ENCODE measurements at places on chromosomes 1 and 21. TPM values are rescaled to one million over a fixed set of nuclear protein-coding genes. Genes with fewer than 3 reads are reported as not detected.

Gene HNRNPR
- 303 TPM for total RNA-seq

DNA sequence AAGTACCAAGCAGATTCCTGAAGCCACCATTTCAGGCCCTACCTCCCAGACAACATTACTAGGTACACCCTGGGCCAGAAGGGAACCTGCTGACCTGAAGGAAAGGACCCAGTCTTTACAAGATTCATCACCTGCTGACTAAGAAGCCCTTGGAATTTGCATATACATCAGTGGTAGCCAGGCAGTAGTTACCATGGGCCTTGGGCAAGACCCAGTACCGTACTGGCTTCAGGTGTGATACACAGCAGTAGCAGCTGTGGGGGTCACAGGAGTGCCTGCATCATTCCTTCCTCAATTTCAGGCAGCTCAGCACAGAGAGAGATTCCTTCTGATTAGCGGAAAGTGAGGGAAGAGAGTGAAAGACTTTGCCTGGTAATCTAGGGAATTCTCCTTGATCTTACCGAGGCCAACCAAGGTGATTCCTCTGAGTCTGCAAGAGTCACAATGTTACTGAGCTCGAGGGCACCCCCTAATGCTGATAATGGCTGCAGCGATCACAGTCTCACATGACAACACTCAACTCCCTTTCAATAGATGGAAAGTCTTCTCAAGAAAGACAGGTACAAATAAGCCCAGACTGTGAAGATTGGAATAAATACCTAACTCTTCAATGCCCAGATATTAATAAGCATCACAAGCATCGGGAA is 22.0 kb upstream of the UHMK1 start:
- no peaks in the 10 kb centered on the region for H3K36me3 ChIP-seq
- no peak for DNase-seq
- no peaks in the 10 kb centered on the region for H3K4me1 ChIP-seq
- no peaks in the 10 kb centered on the region for H3K27me3 ChIP-seq
- H3K4me3 ChIP-seq, result no peak overlapping the region
- no peak overlapping the region for H3K27ac ChIP-seq

Gene DTL
- total RNA-seq, result 43.1 TPM

- no peak overlapping the region for H3K27ac ChIP-seq
- 0 out of 2 replicates have a peak, but pooled peaks cover 5% of the 10 kb centered on the region for H3K4me1 ChIP-seq
- peaks cover under 1% of the 10 kb centered on the region for H3K27me3 ChIP-seq
- H3K36me3 ChIP-seq, result no peaks in the 10 kb centered on the region
- no peak overlapping the region for H3K4me3 ChIP-seq
These were observed 14.0 kb downstream of the OLFML2B start for GRCh38 chr1:162009501-162010174.

Gene LCE1B
- total RNA-seq, result not detected

- H3K27ac ChIP-seq, result peak overlapping the region; percentile 92
- DNase-seq, result peak; percentile 72
- no peak overlapping the region for H3K4me3 ChIP-seq
- peaks cover 74% of the 10 kb centered on the region for H3K4me1 ChIP-seq
- H3K36me3 ChIP-seq, result peaks cover 16% of the 10 kb centered on the region
These were observed 53.2 kb downstream of the TRIM33 start for GRCh38 chr1:114457675-114458236.

DNA sequence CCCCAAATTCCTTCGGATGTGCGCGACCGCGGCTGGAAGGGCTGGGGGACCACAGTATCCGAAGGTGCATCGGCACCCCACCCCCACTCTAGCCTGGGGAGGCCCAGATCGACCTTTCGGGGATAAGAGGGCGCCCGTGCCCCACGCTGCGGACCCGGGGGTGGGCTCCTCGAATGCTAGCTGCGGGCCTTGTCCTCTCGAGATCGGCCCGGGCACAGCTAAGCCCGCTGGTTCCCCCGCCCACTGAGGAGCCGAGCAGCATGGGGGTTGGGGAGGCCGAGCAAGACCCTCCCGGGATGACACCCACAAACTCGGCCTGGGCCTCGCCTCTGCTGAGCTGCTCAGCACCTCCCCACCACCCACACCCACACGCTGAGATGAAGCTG is 653 bp upstream of the IFFO2 start:
- peak overlapping the region; percentile 28 for H3K27ac ChIP-seq
- peaks cover 71% of the 10 kb centered on the region for H3K4me1 ChIP-seq
- peak overlapping the region; percentile 88 for H3K4me3 ChIP-seq
- no peak for DNase-seq
- 0 out of 3 replicates have a peak, but pooled peaks cover 3% of the 10 kb centered on the region for H3K27me3 ChIP-seq

DNA sequence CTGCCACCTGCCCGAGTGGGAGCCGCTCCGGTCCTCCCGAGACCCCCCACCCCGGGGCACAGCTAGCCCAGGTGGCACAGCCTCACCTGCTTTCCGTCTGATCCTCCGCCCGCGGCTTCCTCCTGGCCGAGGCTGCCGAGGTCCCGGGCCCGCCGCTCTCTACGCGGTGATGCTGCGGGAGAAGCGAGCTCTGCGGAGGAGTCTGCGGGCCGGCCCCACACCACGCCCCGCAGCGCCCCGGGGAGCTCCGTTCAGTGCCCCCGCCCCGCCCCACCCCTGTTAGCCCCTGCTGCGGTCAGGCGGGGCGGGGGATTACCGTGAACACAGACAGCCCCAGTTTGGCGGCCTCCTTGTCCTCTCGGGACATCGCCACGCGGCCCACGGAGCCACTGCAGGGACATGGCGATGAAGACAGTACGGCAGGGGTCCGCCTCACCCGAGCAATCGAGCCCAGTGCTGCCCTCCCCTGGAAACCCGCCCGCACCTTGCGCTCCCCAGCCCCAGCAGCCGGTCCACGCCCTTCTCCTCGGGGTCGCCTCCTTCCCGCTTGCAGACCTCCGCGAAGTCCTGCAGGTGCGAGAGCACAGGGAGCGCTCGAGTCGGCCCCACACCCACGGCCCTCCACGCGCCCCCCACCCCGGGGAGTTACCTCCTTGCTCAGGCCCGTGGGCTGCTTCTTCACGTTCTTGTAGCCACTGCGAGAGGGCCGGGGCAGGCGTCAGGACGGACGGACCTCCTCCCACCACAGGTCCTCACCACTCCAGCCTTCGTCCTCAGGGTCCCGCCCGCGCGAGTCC is 933 bp downstream of the C1orf35 start:
- DNase-seq, result no peak
- H3K27ac ChIP-seq, result peak overlapping the region; percentile 80
- H3K4me3 ChIP-seq, result peak overlapping the region; percentile 82
- peaks cover 28% of the 10 kb centered on the region for H3K4me1 ChIP-seq
- no peaks in the 10 kb centered on the region for H3K27me3 ChIP-seq
- peaks cover 14% of the 10 kb centered on the region for H3K36me3 ChIP-seq

GRCh38 chr1:178966312-178966711 is 59.4 kb upstream of the FAM20B start:
- no peaks in the 10 kb centered on the region for H3K27me3 ChIP-seq
- no peak overlapping the region for H3K4me3 ChIP-seq
- H3K36me3 ChIP-seq, result no peaks in the 10 kb centered on the region
- H3K27ac ChIP-seq, result no peak overlapping the region
- H3K4me1 ChIP-seq, result peaks cover 11% of the 10 kb centered on the region

Gene IL22RA1
- 2.1 TPM for total RNA-seq

- no peak overlapping the region for H3K4me3 ChIP-seq
- no peak for DNase-seq
- no peak overlapping the region for H3K27ac ChIP-seq
- H3K4me1 ChIP-seq, result no peaks in the 10 kb centered on the region
- no peaks in the 10 kb centered on the region for H3K36me3 ChIP-seq
These were observed 449.0 kb downstream of the MATN1 start for GRCh38 chr1:30274173-30274970.

DNA sequence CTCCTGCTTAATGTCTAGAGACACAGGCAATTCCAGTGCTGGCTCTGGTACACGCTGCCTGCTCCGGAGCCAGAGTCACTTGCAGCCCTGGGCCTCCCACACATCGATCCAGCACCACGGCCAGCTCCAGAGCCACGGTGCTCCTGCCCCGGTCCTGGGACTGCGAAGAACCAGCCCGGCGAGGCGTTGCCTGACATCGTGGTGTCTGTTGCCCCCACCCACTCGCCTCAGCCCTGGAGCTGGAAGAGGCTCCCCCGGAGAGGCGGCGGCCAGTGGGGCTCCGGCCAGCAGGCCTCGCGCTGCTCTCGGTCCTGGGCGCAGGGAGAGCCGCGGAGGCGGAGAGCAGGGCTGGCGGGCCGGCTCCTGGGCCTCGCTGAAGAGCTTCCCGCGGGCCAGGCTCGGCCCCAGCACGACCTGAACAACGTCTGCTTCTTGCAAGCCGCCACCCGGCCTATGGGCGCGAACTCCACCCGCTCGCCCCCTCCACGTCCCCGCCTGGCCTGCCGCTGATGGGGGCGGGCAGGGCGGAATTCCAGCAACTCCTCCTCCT is 364.8 kb downstream of the CEP170 start:
- no peaks in the 10 kb centered on the region for H3K27me3 ChIP-seq
- H3K4me1 ChIP-seq, result peaks cover 7% of the 10 kb centered on the region
- DNase-seq, result no peak
- no peak overlapping the region for H3K27ac ChIP-seq
- H3K4me3 ChIP-seq, result no peak overlapping the region
- no peaks in the 10 kb centered on the region for H3K36me3 ChIP-seq

GRCh38 chr1:179376223-179376622 is 10.5 kb downstream of the AXDND1 start:
- no peak for DNase-seq
- H3K27me3 ChIP-seq, result no peaks in the 10 kb centered on the region
- H3K4me3 ChIP-seq, result no peak overlapping the region

- no peaks in the 10 kb centered on the region for H3K27me3 ChIP-seq
- no peak for DNase-seq
- no peaks in the 10 kb centered on the region for H3K36me3 ChIP-seq
- no peak overlapping the region for H3K4me3 ChIP-seq
- peaks cover 21% of the 10 kb centered on the region for H3K4me1 ChIP-seq
These were observed 3.1 kb downstream of the CTBS start for GRCh38 chr1:84571150-84571535.

DNA sequence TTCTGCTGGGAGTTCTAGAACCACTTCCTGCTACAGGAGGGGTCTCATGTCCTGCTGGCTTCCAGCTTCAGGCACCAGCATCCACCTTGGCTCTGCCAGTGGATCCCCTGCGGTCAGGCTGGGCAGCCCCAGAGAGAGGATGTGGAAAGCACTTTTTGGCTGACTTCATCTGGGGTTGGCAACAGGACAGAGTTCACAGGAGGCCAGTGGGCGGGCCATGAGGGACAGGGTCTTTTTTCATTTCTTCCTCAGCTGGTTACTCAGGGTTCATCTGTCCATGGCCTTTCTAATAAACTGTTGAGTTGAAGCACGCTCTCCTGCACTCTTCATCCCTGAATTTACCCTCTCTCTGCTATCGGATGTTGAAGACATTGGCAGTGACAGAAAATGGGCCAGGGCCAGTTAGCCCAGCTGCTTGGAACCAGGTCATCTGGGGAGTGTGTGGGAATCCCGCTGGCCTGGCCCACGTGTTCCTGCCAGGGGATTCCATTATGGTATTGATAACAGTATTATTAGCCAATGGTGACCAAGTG is 45.2 kb downstream of the RPS6KA1 start:
- no peaks in the 10 kb centered on the region for H3K4me1 ChIP-seq
- peaks cover 7% of the 10 kb centered on the region for H3K36me3 ChIP-seq
- DNase-seq, result no peak
- no peak overlapping the region for H3K4me3 ChIP-seq

Gene SMCP
- total RNA-seq, result not detected

Gene SERPINC1
- 205 TPM for total RNA-seq

- no peaks in the 10 kb centered on the region for H3K4me1 ChIP-seq
- no peak for DNase-seq
- H3K4me3 ChIP-seq, result no peak overlapping the region
- no peaks in the 10 kb centered on the region for H3K27me3 ChIP-seq
- H3K27ac ChIP-seq, result no peak overlapping the region
These were observed 1326.7 kb downstream of the MRPL39 start for GRCh38 chr21:24280596-24280995.

DNA sequence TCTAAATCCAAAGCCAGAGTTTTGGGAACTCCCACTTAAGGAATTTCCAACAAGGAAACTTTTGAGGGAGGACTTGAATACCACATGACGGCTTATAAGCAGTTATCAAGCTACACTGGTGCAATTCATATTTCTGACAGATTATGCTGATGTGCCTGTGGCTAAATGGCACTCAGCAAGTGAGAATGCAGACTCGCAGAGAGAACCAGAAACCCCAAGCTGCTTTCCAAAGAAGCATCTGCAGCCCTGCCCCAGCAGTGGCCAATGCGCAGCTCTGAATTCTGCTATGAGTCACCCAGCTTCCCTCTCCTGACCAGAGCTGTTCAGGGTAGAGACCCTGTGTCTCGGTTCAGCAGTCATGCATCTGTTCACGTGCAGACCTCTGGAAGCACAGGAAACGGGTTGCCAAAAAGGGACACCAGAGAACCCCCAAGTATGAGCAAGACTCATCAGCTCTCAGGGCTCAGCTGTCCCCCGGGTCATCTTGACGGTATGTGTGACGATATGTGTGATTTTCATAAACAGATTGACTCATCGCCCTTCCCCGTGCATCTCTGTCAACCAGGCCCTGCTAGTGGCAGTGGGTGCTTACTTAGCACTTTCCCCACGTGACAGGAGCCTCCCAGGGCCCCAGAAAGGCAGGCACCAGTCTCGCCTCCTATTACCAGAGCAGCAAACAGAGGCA is 76.3 kb downstream of the ITPKB start:
- no peaks in the 10 kb centered on the region for H3K4me1 ChIP-seq
- H3K27ac ChIP-seq, result no peak overlapping the region
- H3K4me3 ChIP-seq, result no peak overlapping the region
- no peak for DNase-seq
- H3K27me3 ChIP-seq, result peaks cover 5% of the 10 kb centered on the region

- H3K36me3 ChIP-seq, result no peaks in the 10 kb centered on the region
- no peaks in the 10 kb centered on the region for H3K27me3 ChIP-seq
- peak overlapping the region; percentile 37 for H3K27ac ChIP-seq
- H3K4me1 ChIP-seq, result peaks cover 18% of the 10 kb centered on the region
These were observed 102.7 kb upstream of the DPH5 start for GRCh38 chr1:101128211-101128727.

DNA sequence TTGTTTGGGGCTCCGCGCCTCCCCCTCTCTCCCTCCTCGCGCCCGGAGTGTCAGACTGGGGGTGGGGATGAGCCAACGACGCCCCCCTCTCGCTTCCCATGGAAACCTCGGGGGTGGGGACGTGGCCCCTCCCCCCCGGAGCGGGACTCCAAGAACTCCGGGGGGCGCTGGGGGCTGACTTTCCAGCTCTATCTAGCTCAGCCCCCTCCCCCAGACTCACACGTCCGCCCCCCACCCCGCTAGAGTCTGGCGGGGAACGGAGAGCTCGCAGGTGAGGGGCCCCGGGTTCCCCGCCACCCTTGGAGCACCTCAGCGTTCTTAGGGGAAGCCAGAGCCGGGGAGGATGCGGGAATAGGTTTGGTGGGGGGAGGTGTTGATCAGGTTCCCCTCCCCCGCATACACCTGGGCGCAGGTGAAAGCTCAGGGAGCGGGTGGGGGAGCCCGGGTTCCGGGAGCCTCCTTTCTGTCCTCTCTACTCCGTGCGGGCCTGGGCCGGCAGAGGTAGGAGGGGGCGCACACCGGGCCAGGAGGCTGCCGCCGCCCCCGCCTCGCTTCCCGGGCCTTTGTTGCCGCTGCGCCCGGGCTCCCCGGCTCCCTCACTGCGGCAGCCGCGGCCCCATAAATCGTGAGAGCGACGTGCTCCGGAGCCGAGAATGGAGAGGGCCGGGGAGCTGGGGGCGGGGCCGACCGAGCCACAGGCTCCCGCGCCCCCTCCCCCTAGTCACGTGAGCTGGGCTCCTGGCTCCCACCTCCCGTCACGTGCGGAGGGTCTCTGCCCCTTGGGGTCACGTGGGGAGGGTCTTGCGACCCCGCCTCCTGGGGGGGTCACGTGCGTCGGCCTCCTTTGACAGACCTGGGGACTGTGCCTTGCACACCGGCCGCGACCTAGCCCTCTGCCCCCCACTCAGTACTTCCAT is 1.9 kb downstream of the EFNA3 start:
- no peak overlapping the region for H3K27ac ChIP-seq
- peaks cover 84% of the 10 kb centered on the region for H3K27me3 ChIP-seq
- H3K4me3 ChIP-seq, result peak overlapping the region; percentile 48
- no peak for DNase-seq
